ENCODE measurements at places on chromosomes 2 and 18.

DNA sequence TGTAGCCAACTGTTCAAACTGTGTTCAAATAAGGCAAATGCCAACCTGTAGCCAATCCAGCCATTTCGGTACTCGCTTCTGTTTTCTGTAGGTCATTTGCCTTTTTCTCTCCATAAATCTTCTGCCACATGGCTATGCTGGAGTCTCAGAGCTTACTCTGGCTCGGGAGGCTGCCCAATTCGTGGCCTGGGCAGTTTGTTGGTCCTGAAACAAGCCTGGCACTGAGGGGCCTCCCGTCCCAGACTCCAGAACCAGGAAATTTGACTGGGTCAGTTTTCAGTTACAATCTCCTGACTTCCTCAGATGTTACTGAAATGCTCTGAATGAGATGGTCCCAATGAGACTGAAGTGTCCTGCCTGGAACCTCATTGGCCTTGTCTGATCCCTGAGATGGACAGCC lies 120.8 kb upstream of the NPAS2 start:
- no peak for DNase-seq

- DNase-seq = no peak
Measured at GRCh38 chr2:207205173-207205957, 39.6 kb upstream of the KLF7 start.

DNA sequence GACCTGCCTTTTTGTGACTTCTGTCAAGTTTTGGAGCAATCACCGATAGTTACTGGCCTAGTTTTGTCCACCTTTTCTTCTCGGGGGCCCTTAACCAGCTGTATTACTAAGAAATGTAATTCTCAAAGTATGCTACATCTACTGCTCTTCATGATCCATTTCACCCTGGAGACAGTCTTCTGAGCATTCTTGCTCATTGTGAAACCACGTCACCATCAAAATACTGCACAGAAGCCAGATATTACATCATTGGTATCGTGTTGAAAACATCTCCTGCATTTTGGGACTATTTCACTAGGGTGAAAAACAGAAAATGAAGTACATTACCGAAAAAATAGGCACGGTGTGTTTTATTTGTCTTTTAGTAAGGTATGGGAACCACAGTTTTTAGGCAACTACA lies 11.7 kb downstream of the LYPD6B start:
- DNase-seq = no peak

DNA sequence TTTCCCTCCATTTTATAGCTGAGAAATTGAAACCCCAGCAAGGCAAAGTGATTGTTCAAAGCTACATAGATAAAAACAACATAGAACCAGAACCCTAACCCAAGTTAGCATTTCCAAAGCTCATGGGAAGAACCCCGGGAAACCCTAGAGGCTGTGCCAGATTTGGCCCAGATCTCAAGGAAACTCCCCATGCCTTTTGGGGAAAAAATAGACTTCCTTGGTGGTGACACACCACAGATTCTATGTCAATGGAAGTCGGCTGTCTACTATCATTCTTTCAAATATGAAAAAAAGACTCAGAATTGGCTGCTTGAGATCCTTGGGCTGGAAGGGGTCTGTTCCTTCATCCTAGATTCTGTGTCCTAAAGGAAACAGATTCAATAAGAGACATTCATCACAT lies 8.4 kb downstream of the COL6A3 start:
- no peak for DNase-seq

- DNase-seq = peak; percentile 12
Measured at GRCh38 chr2:237704501-237705434, 77.4 kb downstream of the LRRFIP1 start.

DNA sequence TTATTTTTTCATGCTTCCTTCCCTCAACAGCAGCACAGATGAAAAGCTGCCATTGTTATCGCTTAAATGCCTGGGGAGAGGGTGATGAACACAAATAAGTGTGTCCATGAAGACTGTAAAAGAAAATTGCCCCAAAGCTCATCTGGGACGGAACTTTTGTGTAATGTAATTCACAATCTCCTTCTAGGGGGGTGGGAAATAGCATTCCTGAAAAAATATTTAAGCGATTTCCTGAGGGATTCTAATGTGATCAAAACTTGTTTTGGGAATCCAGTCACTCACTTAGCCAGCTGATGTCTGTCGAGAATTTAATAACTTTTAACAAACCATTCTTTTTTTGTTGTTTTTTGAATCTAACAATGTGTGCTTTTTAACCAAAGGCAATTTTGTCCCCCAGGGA lies 427.9 kb downstream of the PLCL1 start:
- no peak for DNase-seq

- no peak for DNase-seq
Measured at GRCh38 chr2:106304612-106305184, 110.6 kb upstream of the UXS1 start.

DNA sequence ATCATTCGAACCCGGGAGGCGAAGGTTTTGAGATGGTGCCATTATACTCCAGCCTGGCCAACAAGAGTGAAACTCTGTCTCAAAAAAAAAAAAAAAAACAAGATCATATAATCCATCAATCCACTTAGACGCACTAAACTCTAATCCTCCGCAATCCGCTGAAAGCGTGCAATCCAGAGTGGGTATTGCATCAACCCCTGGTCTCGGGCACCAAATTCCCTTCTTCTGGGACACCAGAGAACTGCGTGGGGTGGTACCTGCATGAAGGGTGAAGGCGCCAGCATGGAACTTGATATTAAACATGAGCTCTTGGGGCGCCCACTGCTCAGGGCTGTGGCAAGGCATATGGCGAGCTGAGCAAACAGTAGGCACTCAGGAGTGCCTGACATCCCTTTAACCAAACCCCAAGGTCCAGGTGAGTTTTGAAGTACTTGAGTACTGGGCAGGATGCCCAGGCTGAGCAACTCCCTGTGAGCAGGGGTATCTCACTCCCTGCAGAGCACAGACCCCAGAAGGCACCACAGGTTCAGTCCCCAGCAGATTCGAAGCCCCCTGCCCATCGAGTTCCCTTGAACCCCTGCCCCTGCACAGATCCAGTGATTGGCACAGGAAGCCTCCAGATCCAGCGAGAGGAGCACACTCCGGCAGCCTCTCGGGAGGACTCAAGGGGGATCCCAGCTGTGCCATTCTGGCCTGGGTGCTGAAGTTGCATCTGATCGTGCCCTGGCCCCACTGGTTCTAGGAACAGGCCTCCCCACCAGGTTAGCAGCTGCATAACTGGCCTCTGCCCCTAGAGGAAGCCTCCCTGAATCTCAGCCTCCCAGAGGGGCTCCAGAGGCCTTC lies 8.0 kb downstream of the ALPI start:
- no peak for DNase-seq

- peak; percentile 52 for DNase-seq
Measured at GRCh38 chr2:120660771-120661459, 74.8 kb upstream of the GLI2 start.

- no peak for DNase-seq
Measured at GRCh38 chr2:16487686-16488085, 177.9 kb downstream of the CYRIA start.

DNA sequence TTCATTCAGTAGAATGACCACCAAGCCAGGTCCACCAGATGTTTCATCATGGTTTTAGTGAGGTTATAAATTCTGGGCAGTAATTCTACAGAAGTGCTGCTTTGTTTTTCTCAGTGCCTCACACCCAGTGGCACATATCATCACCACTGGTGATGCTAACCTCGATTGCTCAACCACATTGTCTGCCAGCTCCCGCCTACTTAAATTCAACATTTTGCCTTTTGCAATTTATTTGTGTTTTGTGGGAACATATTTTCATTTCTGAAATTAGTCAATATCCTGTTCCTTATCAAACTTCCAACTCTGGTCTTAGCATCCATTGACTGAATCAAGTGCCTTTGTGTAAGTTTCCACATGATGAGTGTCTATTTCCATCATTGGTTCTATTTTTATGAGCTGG lies 62.3 kb upstream of the TMEM178A start:
- DNase-seq = no peak

DNA sequence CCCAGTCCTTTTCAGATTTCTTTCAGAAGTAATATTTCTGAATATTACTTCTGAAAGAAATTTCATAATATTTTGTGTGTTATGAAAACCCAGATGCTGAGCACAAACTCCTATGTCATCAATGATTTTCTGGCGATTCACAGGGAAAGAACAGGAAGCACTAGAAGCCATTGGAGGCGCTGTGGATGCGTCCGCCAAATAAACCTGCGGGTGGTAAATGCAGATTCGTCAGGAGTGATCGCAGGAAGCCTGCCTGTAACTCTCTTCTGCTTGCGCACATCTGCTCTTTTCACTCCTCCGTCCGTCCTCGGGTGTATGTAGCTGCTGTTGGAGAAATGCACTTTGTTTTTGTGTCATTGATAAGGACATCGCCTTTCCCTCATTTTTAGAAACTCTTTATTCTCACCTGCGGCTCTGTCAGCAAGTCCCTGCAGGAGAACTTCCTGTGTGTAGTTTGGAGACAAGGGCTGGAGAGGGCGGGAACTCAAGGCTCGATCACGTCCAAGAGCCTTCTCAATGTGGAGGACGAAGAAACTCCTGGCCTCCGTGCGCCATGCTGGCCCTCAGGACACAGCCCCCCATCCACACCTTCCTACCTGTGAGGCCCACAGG lies 483.8 kb downstream of the GALR1 start:
- no peak for DNase-seq

DNA sequence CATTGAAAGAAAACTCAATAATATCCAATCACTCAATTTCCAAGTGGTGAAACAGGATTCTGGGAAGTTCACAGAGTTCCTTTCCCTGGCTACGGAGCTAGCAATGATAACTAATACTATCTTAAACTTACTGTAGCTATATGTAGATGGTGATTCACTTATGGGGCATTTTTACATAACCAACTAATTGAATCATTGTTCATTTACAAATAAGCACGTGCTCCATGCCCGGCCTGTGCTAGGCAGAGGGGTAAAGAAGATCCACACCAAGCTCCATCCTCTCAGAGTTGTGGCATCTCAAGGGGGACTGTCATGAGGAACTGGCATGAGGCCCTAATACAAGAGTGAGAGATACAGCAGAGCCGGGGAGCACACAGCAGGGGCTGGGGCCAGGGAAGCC lies 176.3 kb downstream of the ANKRD30B start:
- no peak for DNase-seq

- DNase-seq = peak; percentile 61
Measured at GRCh38 chr2:215003001-215003400, 135.4 kb downstream of the ABCA12 start.

DNA sequence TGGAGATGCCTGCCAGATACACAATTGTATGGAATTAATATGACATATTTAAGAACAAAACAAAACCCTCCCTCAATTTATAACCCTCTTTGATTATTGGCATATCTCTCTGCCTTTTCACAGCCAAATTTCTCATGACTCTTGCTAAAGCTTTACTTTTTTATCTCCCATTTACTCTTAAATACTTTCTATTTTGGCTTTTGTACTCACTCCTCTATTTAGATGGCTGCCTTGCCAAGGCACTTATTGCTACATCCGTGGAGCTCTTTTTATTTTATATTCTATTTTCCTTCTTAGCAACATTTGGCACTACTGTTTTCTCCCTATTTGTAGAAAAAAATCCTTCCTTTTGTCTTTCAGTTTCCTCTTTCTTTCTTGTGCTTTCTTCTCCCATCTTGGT lies 466.4 kb upstream of the CWC22 start:
- DNase-seq = no peak

DNA sequence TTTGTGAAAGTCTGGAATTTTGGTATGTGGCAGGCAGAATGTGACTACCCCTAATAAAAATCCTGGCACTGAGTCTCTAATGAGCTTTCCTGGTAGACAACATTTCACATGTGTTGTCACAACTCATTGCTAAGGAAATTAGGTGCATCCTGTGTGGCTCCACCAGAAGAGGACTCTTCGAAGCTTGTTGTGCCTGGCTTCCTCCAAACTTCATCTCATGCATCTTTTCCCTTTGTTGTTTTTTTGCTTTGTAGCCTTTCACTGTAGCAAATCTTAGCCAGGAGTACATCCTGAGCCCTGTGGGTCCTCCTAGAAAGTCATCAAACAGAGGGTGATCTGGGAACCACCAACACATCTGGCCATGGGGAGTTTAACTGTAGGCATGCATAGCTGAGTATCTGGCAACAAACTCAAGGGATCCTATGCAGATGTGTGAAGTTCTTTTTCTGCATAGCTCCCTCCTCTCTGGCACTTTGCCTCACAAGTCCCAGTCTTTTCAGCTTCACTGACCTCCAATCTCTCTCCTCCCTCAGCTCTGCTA lies 42.1 kb upstream of the SERTAD2 start:
- DNase-seq = no peak

- DNase-seq = no peak
Measured at GRCh38 chr2:216071111-216071851, 10.3 kb downstream of the PECR start.

DNA sequence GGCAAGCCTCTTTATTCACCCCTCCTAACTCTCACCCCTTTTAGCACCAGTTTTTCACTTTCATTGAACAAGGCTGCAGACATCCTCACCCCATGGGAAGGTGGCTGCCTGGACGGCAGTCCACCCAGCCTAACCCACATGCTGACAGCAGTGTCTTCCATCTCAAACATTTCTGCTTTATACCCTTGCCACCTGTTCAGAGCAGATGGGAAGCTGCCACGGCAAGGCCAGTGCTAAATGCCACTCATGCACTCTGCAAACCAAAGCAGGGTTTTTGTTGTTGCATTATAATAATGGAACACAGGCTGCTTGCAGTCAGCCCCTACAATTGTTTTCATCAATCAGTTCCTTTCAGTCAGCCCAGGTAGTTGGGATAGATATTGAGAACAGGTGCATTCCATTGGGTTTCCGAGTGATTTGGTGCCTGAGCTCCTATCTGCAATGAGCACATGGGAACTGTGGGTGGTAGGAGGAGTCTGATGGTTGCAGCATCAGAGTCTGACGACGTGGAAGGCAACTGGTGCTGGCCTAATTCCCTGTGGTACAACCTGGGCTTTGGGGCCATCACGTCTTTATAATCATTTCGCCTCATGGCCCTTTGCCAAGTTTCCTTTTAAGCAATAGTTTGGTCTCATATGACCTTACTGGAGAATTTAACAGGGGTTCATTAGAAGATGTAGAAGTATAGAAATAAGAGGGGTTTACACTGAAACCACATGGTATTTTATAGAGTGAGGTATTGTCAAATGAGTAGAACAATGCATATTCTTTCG lies 252.5 kb upstream of the SP5 start:
- DNase-seq = no peak

DNA sequence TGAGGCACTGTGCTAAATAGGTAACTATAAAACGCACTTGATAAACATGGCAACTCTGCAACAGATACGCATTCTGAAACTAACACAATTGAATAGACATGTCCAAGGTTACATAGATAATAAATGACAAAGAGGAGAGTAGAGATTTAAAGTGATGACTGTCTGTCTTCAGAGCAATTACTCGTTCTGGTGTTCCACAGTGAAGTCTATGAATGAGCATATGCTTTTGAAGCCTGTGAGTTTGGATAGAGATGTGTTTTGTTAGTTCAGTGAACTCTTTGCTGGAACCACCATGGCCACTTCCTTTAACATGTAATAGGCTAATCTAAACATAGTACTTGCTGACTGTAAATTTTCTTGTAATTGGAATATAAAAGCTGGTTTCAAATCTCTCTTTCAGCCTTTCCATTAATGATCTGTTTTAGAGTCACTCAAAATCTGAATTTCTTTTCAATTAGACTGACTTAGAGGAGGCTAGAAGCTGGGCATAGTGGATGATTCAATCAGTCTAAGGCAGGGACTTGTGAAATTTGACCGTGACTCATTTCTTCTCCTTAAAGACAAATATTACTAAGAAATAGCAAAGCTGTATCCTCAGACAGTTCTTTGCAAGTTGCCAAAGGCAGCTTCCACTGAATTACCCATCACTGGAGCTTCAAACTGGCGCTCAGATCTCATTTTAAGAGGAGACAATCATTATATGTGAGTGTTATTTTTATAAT lies 1130.1 kb upstream of the CELF4 start:
- DNase-seq = no peak

- DNase-seq = no peak
Measured at GRCh38 chr2:101830555-101830954, 133.0 kb downstream of the MAP4K4 start.

- no peak for DNase-seq
Measured at GRCh38 chr2:142280831-142281230, 150.0 kb upstream of the LRP1B start.
